ENCODE measurements at places on chromosomes 4 and X.

GRCh38 chr4:124487651-124488050 lies 224.9 kb downstream of the ANKRD50 start:
- DNase-seq, result no peak

DNA sequence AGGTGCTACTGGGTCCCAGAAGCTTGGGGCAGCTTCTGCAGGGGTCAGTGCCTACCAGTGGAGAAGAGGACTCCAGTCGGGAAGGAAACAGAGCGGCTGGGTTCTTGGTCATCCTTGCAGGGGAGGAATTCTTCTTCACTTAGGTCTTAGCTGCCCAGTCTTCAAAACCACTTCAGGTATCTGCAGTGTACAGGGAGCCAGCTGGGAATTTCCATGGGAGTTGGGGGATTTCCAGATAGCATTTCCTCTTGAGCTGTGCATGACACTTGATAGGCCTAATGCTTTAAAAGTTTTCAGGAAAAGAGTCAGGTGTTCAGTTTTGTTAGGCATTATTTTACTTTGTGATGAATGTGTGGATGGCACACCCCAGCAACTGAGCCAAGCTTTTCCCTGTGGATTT lies 58.1 kb upstream of the ENPP6 start:
- DNase-seq, result no peak

- DNase-seq, result no peak
Observed at GRCh38 chr4:122777846-122778673, 45.6 kb downstream of the BBS12 start.

DNA sequence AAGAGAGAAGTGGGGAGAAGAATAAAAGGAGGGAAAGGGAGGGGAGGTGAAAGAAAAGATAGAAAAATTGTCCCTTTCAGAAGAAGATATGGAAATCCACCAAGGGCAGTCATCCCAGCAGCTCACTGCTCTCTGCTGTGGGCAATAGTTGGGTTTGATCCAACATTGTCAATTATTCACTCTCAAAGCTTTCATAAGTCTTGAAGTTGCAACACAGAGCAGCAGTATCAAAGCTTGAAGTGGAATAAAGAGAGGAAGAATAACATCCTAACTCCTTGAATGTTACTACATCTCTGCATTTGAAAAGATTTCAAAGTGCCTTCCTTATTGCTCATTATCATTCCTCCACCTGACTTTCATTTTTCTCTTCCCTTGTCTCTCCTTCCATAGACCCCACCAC lies 62.3 kb upstream of the HHIP start:
- no peak for DNase-seq

DNA sequence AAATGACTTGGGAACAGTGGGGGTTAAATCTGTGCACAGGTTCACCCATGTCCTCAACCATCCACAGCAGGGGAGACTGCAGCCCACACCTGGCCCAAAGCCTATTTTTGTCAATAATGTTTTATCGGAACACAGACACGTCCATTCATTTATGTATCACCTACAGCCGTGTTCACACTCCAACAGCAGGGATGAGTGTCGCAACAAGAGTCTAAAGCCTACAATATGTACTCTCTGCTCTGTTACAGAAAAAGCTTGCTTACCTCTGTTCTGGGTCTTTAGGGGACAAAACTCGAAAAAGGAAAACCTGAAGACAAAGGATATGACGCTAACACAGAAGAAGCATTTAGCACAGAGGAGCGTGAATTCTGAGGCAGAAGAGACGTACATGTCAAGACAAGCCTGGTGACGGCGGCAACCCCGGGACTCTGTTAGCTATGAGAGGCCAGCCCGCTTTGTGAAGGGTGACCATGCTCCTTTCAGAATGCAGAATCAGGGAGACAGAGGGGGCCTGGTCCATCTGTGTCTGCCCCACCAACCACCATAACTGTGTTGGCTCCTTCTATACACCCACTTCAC lies 45.5 kb downstream of the AFAP1 start:
- DNase-seq, result no peak

GRCh38 chr4:84965553-84966381 lies 723 bp downstream of the WDFY3 start:
- DNase-seq, result no peak

DNA sequence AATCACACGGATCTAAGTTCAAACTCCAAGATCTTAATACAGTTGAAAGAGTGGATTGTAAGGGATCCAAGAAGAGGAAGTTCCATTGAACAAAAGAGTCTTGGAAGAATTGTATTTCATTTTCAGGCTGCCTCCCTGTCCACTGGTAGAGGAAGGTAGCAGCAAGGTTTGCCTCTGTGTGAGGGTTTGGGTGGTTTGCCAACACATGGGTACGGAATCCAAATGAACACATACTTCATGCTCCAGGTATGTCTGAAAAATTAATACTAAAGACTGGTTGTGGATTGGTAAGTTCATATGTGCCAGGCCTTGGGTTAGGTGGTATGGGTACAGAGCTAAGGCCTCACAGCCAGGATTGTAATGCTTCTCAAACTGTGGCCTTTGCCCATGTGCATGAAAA lies 523.6 kb upstream of the BOD1L1 start:
- no peak for DNase-seq

GRCh38 chrX:78653118-78653822 lies 5.9 kb downstream of the RTL3 start:
- no peak for DNase-seq

DNA sequence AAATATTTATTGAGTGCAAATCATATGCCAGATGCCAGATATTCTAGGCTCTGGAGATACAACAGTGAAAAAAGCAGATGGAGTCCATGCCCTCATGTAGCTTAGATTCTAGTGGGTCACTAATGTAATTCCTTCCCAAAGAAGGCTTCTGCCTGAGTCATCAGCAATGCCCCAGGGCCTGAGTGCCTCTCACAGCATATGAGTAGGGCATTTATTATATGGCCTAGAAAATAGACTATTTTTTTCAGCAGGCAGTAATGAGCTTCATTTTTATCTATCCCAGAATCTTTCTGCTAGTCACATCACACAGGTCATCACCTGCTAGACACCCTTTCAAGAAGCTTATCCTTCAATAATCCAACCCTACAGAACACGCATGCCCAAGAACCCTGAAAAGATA lies 22.3 kb downstream of the TMEM31 start:
- DNase-seq, result no peak

DNA sequence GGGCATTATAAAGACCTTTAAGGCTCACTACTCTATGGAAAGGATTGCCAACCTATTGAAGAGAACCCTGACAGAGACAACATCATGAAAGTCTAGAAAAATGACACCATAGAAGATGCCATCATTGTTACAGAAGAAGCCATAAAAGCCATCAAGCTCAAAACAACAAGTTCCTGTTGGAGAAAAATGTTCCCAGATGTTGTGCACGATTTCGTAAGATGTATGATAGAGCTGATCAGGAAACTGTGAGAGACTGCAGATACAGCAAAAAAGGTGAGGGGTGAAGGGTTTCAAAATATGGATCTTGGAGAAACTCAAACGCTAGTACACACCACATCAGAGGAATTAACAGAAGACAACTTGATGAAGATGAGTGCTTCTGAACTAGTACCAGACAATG lies 53.3 kb downstream of the WDFY3 start:
- no peak for DNase-seq

GRCh38 chr4:53767482-53767881 lies 176.2 kb upstream of the LNX1 start:
- DNase-seq, result no peak

DNA sequence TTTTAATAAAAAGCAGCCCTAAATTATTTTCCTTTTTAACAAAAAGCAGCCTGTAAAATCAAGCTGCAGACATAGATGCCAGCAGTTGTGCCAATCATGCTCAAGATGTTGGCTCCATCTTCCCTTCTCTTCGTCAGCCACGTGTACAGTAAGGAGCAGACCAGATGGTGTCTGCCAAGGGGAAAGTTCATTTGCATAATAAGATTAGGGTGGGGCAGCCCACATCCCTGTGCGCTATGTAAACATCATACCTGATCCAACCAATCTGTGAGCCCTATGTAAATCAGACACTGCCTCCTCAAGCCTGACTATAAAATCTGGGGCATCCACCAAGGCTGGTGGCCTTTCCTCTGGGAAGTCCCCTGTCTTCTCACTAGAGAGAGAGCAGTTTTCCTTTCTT lies 23.1 kb upstream of the C1GALT1C1 start:
- DNase-seq, result no peak

GRCh38 chr4:65450899-65451298 lies 219.4 kb downstream of the EPHA5 start:
- DNase-seq, result no peak

GRCh38 chr4:40243386-40243948 lies 46.6 kb downstream of the RHOH start:
- no peak for DNase-seq

DNA sequence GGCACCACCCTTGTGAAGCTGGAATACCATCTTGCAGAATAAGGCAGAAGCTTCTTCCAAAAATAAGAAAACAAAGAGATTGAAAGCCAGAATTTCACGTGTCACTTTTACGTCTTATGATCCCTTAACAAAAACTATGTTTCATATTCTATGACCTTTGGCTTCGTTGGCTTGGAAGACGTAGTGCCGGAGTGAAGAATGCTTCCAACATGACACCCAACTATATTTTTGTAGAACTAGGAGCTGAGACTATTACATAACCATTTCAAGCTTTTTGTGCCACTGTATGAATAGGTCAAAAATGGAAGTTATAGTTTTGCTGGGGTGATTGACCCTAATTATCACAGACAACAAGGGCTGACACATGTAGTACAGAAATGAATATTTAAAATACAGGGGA lies 996.2 kb downstream of the ADGRL3 start:
- DNase-seq, result no peak

DNA sequence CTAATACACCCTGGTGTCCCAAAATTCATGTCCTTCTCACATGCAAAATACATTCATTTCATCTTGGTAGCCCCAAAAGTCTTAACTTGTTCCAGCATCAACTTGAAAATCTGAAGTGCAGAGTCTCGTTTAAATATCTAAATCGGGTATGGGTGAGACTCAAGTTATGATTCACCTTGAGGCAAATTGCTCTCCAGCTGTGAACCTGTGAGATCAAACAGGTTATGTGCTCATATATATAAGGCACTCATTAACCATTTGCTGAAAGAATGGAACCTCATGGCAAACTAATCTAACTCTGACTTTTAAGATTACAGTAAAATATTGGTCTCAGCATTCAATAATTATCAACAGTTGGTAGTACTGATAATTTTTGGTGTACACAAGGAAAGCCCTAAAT lies 55.5 kb downstream of the PDLIM5 start:
- no peak for DNase-seq

DNA sequence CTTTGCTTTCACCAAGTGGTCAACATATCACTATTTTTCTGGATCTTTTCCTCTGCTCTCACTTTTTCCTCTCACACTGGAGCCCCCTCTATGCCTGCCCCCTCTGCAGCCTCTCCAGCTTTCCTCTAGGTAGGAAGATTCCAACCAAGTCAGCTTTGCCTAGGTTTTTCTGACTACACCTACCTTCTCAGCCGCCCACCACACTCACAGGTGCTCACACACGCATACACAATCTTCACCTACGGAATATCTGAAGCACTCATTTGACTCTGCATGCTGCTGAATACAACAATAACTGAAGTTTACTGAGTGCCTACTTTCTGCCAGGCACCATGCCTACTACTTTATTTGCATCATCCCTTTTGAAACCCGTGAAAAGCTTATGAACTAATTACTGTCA lies 328.0 kb downstream of the PPP3CA start:
- no peak for DNase-seq

- no peak for DNase-seq
Observed at GRCh38 chr4:96149894-96150293, 310.0 kb downstream of the PDHA2 start.

- no peak for DNase-seq
Observed at GRCh38 chr4:182301736-182302135, 58.5 kb downstream of the TENM3 start.

DNA sequence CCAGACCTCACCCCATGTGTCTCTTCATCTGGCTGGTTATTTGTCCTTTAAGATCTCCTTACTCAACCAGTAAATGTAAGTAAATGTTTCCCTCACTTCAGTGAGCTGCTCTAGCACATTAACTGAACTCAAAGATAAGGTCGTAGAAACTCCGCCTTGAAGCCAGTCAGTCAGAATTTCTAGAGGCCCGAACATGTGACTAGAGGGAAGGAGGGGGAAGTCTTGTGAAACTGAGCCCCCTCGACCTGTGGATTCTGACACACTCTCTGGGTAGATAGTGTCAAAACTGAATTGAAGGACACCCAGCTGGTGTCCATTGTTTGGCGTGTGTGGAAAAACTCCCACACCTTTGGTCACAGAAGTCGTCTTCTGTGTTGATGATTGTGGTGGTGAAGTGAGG lies 933.9 kb downstream of the ADGRL3 start:
- no peak for DNase-seq

DNA sequence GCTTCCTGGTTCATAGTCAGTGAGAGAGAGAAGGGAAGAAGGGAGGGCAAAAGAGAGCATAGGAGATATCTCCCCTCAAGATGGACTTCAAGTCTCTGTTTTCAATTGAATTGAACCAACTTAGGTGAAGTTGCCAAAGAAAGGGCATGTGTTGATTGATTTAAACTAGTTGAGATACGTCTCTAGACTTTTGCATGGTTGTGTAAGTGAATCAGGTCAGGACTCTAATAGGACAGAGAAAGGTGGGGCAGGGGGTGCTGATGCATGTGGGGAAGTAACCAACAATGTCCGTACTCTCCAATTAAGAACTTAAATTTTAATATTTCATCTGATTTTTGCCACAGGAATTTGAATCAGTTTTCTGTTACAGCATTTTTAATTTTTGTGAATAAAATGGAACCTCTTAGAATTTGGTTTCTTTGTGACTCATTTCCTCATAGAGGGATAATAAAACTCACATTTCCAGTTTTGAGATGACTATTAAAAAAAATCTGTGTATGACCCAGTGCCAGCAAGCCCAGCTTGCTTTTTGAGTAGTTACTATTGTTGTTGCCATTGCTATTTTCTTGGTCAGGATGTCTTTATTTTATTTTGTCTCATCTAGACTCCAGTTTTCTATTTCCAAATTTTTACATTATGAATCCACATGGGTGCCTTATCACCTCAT lies 37.3 kb downstream of the SLIT2 start:
- DNase-seq, result no peak

GRCh38 chrX:20461576-20461975 lies 194.9 kb upstream of the RPS6KA3 start:
- no peak for DNase-seq

DNA sequence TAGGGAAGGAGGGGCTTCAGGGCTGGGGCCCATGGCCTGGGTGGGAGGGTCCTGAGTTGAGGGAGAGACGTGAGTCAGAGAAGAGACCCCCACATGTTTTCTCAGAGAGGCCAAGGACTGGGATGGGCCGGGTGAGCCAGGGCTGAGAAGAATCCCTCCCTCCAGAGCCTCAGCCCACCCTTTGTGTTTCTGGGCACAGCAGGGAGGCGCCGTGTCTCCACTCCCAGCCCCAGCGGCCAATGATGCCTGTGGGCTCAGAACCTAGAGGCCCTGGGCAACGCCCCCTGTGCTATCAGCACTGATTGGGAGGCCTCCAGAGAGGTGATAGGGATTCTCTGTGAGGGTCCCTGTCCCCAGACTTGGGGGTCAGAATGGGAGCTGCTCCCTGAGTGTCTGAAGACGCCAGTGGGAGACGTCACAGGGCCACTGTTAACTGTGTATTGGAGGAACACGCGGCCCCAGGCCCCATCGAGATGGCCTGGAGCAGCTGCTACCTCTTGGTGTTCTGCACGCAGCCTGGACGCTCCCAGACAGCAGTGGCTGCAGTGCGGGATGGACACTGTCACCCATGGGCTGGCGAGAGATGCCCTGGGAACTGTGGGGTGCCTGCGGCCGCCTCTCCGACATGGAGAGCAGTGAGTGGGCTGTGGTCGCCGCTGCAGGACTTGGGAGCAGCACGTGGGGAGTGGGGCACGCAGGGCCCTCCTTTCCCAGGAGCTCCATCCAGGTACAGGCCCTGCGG lies 8.5 kb downstream of the FGFRL1 start:
- no peak for DNase-seq

Data from stimulated activated CD8-positive, alpha-beta memory T cell treated with anti-CD3 and anti-CD28 coated beads, Interleukin-4, amount 100 ng/mL, for 4 hours (primary cell).